ENCODE measurements at places on chromosomes 7 and 10. TPM values are rescaled to one million over a fixed set of nuclear protein-coding genes. Genes with fewer than 3 reads are reported as not detected.

WASHC2C gene
- 32.6 TPM for polyA plus RNA-seq

STEAP1 gene
- polyA plus RNA-seq: 4.5 TPM

DNA sequence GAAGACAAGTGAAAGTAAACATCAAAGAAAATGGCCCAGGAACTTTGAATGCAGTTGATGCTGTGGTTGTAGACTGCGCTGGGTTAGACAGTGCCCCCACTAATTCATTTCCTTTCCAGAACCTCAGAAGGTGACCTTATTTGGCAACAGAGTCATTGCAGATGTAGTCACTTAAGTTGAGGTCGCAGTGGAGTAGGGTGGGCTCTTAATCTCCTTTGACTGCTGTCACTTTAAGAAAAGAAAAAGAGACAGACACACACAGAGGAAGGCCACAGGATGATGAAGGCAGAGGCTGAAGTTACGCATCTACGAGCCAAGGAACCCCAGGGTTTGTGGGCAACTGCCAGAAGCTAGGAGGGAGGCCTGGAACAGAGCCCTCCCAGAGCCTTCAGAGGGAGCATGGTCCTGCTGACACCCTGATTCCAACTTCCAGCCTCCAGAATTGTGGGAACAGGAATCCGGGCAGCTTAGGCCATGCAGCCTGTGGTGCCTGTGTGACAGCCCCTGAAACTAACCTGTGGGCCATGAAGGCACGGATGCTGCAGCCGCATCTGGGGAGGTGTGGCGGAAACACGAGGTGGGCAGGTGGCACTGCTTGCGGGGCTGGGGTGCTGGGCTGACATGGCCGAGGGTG lies 107.6 kb downstream of the PRKAG2 start:
- DNase-seq: no peak

- no peak for DNase-seq
Observed at GRCh38 chr7:11447106-11447505, 384.9 kb downstream of the THSD7A start.

All from lung (tissue), 17 donors.